ENCODE measurements at places on chromosomes 16 and 17.

GRCh38 chr16:85570213-85570734 is 42.8 kb upstream of the GSE1 start:
- no peak for DNase-seq

GRCh38 chr16:68356919-68357286 is 46.1 kb downstream of the PRMT7 start:
- no peak for DNase-seq

- no peak for DNase-seq
Measured at GRCh38 chr17:320809-321385, 31.7 kb downstream of the RPH3AL start.

- no peak for DNase-seq
Measured at GRCh38 chr17:48194097-48194550, 86.6 kb downstream of the SNX11 start.
